Stimulated activated CD8-positive, alpha-beta memory T cell treated with anti-CD3 and anti-CD28 coated beads, Interleukin-4, amount 100 ng/mL, for 1 hour (primary cell): ENCODE measurements at places on chromosomes 4 and X.

DNA sequence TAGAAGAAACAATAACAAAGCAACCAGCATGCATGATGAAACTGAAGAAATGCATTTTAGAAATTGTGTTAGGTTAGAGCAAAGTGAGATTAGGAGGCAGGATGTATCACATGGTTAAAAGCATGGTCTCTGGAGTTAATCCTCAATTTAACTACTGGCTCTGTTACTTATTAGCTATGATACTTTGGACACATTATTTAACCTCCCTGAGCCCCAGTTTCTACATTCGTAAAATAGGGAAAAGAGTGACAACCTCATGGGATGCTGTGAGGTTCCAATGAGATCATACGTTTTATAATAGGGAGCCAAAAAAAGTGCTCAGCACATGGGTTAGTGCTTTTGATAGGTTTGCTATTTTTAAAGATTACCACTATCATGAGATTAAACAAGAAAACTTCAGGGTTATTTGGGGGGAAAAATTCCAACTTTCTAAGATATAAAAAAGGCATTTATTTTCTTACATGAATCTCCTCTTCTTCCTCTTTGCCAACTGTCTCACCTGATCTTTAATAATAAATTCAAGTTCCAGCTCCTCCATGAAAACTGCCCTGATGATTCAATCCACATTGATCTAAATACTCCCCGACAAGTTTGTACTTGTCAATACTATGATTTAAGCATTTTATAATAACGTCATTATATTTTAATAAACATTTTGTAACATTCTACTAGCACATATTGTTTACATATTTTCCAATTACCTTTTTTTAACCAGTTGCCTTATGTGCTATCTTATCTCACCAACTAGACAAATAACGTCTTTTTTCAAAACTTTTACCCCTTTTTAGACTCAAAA is 4.6 kb downstream of the SEC31A start:
- DNase-seq, result no peak

DNA sequence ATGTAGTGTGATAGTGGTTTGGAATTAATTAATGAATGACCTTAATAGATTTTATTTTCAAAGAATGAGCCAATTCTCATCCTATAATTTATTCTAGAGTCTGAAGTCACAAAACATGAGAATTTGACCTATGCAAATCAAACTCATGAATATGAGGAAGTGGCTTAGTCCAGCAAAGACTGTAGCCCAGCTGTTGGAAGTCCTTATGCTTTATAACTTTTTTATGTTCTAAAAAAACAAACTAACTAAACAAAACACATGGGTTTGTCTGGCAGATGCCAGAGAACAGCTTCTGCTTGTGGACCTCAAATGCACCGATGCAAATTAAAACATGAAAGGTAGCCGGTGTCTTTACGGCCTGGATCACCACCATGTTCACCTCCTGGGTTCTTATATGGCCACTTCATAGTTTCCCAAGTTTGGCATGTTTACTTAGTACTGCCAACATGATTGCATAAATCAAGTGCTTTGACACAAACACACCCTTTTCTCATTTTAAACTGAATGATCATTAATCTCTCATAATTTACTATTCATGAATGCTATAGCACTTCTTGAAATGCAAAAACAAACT is 277.4 kb downstream of the PAPSS1 start:
- DNase-seq, result no peak

- DNase-seq, result no peak
These were observed 703.0 kb downstream of the PCDH18 start for GRCh38 chr4:136829280-136829679.

DNA sequence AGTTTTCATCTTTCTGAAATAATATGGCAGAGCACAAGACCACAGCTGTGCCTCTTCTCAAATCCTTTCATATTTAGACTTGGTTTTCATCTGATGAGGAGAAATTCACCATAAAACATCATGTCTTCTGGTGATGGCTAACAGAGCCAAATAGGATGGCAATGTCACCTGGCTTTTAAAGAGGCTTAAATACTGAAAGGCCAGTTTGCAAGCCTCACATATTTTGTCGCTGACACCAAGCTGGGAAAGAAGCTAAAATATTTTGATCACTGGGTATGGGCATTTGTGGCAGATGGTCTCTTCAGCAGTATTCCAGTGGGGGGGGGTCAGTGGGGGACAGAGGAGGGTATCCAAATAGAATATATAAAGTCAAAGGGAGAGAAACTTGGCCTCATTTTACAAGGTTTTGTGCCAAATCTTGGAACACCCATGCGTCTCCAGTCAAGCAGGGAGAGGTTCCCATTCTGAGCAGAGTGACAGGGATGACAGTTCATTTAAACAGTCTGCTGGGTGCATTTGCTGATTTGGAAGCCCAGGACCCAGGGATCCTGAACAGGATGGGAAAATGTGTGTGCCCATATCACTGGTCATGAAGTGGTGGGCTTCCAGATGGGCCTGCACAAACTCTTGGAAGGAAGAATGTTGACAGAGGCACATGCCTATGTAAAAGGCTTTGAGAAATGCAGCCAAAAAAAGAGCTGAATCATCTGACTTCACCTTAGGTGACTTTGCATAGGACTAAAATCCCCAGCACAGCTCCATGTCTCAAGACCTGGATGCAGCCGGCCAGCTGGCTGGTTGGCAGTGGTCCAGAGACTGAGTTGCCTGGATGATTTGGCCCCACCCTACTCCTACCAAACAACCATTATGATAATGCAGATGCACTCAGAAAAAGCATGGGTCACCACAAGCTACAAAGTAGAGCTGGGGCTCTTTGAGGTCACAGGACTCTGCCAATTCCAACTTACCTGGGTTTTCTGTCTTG is 484.4 kb upstream of the NR3C2 start:
- DNase-seq, result no peak

DNA sequence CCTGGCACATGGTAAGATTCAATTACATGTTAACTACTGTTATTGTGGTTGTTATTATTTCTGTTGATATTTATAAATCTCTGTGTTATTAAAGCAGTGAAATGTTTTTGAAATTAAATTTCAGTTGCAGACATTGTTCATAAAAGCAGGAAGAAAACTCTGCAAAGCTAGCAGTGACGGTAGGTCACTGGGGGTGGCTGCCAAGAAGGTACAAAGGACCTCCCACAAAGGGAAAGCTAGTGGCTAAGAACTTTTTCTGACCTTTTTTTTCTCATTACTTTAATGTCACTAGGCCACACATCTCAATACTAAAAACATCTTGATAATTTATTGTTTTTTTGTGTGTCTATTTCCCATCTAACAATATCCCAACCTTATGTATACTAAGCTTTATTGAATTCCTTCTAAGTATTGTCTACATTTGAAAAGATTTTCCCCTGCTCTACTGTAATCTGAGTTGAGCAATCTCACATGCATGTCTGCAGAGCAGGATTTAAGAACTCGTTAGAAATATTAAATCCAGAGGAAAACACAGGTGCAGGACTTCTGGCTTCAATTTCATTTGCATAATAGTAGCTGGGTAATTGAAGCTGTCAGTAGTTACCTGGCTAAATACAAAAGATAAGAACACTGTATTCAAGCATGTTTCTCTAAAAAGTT is 197.3 kb downstream of the CFAP299 start:
- DNase-seq, result no peak

DNA sequence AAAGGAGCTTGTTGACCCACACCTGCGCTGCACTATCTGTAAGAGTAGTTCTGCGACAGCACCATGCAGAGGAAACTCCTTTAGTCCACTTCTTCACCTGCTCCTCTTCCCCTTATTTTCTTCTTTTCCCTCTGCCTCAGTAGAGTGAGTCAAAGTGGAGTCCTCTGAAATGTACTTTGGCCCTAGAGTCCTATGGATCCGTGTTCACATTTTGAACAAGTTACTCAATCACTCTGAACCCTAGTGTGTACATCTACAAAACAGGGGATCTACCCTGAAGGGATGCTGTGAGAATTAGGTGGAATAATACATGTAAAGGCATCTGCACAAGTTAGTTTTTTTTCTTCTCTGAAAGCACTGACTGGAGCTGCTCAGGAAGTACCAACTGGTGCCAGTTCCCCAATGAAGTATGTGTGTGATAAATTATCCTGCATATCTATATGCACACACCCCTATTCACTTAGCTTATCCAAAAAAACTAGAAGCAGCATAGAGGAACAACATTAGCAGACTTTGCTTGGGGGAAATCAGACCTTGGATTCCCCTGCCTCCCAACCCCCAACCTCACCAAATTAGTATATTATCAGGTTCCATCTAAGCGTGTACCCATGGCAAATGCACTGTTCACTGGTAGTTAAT is 118.5 kb upstream of the FAM9C start:
- no peak for DNase-seq

DNA sequence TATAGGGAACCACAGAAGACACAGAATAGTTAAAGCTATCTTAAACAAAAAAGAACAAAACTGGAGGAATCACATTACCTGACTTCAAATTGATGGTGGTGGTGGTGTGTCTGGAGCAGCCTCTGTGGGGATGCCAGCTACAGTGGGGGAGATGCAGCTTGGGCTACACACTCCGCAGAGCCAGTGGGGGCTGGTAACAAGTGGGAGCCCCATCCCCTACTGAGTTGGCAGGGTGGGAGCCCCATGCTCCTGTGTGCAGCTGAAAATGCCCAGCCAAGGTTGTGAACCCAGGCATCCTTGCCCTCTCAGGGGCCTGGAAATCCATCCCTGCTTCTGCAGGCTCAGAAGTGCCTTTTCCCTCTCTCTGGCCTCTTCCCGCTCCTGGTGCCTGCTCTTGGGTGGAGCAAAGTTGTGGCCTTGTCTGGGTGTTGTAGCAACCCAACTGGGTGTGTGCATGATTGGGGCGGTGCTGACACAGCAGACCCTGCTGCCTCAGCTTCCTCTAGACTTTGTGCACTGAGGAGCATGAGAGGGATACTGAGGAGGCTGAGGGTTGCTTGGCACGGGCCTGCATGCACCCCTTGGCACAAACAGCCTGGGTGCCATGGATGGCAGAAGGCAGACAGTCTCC is 38.9 kb downstream of the SH3BGRL start:
- DNase-seq, result no peak

DNA sequence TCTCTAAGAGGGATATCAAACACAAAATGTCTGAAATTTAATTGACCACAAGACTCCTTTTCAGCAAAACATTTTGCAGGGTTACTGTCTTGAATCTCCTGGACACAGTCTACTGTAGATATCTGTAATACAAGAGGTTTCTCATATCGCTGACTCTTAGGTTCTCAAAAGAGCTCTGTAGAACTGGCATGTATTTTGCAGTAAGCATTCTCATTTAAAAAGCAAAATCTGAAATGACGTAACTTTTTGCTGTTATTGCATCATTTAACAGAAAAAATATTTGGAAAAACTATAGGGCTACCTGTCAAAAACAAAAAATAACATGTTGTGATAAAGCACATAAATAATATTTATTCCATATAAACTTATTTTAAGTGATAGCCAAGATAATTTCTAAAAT is 114.2 kb downstream of the CDS1 start:
- no peak for DNase-seq

GRCh38 chr4:74283614-74284013 is 24.7 kb upstream of the EPGN start:
- DNase-seq, result no peak

DNA sequence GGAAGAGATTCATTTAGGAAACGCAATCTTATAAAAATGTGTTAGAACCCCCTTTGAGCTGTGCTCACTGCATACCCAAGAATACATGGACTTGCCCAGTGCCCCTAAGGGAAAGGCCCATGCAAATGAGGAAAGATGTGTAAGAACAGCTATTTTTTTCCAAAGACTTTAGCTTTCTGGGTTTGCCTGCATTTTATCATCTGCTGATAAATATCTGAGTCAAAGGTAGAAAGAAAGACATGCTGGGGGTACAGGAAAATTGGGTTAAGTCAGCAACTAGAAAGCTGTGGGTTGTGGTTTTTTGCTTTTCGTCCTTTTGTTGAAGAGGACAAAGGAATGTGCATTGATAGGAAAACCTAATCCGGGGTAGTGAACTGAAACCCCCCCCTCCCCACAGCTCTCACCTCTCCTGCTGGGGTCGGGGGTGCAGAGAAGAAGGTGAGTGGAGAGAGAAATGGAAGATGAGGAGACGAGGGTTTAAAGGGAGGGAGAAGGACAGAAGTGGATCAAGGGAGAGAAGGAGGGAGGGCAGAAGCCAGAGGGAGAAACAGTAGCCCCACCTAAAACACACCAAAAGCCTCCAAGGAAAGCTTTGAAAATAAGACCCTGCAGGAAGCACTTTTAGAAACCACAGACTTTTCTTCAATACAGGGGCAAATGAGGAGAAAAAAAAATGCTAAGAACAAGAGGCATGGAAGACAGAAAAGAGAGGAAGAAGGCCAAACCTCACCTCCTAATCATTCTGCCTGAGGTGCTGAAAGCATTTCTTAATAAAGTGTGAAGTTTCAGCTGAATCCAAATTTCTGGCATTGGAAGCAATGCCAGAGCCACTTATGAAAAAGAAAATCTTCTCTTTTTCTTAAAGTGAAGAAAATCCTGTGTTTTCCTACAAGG is 49.3 kb downstream of the KDR start:
- DNase-seq, result no peak

DNA sequence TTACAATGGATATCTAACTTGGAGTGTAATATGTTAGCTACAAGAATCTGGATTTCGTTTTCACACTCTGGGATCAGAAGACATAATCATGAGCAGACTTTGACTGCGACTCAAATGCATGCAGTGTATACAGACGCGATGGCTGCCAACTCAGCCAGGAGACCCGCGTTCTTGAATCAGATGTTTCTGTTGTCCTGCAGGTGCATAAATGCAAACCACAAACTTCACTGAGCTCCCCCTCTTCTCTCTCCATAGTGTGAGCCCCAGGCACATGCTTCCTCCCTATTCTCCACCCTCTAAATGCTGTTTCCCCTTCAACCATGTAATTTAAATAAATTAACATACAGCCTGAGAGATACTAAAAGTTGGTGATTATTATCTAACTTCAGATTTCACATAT is 347.9 kb downstream of the DCHS2 start:
- no peak for DNase-seq

DNA sequence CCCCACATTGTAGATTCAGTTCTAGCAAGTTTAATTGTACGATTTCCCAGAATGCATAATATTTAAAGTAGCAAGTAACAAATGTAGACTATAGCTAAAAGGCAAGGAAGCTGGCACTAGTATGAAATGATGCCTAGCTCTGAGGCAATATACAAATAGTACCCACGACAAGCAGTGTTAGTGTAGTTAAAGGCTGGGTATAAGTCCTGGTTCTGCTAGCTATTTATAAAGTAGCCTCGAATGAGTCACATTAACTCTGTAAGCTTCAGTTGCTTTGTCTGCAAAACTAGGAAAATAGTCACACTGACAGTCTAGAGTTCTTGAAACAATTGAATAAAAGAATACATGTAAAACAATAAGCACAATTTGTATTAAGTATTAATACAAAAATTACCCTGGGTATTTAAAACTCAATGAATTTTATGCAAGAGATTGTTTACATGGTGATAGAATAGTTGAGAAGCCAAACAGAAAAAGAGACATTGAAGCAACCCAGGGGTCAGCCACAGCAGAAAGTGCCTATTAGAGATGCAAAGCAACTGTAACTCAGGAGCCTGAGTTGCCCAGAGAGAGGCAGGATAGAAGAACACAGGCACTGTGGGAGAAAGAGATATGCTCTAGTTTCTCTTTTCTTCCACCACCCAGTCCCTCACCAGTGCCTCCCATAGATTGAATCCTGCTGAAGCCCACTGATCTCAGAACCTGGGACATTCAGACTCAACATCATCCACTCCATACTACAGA is 949.0 kb downstream of the C4orf33 start:
- no peak for DNase-seq

GRCh38 chr4:159487284-159487747 is 384.4 kb downstream of the RAPGEF2 start:
- no peak for DNase-seq

- no peak for DNase-seq
These were observed 4.3 kb downstream of the RHOH start for GRCh38 chr4:40200875-40201801.
